ENCODE measurements at places on chromosomes 1 and 21. TPM values are rescaled to one million over a fixed set of nuclear protein-coding genes. Genes with fewer than 3 reads are reported as not detected.

Gene S100A7A
- total RNA-seq, result not detected

Gene GPR153
- 1.9 TPM for total RNA-seq

GRCh38 chr1:58755468-58755872, 28.4 kb downstream of the JUN start:
- DNase-seq, result peak; percentile 100

- no peak for DNase-seq
Measured at GRCh38 chr1:201379733-201380242, 2.3 kb upstream of the TNNT2 start.

GRCh38 chr1:22044690-22045420, 7.7 kb upstream of the CDC42 start:
- DNase-seq, result peak; percentile 59

Data from HT1080 (cell line).